Right cardiac atrium (tissue), 5 donors: ENCODE measurements at places on chromosomes 5 and 9.

- DNase-seq, result no peak
These were observed 1.2 kb downstream of the MRPS30 start for GRCh38 chr5:44809956-44810420.

DNA sequence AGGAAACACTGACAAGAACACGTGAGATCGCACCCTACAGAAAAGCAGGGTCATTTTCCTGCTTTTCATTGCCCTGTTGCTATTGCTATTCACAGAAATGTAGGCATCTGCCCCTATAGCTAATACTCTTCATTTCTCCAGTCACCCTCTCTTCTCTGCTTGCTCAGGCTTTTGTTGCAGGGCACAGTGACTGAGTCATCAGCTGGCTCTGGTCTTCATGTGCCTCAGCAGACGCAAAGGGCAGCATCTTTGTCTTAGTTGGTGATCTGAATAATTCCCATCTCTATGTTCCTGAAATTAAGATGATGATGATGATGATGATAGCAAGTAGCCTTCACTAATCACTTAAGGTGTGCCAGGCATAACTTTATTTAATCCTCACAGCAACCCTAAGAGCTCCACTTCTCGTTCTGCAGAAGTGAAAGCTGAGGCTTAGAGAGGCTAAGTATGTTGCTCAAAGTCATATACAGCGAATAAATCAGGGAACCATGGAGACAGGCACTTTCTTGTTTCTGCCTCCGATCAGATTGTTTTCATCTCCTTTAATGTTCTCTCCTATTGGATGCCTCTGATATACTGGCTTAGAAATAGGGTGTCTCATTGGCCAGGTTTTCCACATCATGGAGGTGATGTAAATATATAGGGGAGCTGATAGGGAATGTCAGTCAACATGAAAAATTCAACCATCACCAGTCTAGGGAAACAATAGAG is 133.0 kb upstream of the STK32A start:
- no peak for DNase-seq

GRCh38 chr5:96080557-96080956 is 118.9 kb upstream of the ELL2 start:
- no peak for DNase-seq

- DNase-seq, result no peak
These were observed 75.6 kb downstream of the DMRT2 start for GRCh38 chr9:1125741-1126140.

GRCh38 chr9:15220658-15221318 is 86.2 kb downstream of the TTC39B start:
- DNase-seq, result no peak

DNA sequence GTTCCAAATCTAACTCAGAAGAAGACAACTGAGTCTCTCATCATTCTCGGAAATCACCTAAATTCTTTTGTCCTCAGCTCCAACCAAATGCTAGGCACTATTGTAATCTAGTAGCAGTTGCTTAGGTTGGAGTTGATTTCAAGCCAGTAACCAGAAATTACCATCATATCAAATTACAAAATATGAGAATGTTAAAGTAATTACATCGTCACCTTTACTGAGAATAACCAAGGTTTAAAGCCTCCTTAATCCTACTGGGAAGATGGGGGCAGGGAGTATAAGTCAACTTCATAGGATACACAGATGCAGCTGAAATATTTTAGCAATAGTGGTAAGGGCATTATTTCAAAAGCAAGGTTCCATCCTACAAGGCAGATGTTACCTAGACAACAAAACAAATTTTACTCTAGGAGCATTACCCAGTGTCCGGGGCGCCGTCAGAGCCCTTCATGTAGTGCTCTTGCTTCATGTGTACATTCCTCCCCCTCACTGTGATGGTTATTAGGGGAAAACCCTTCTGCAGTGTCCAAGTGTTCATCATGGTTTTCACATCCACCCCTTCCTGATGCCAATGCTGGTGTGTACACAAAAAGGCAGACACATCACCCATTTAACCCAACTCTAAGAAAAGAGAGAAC is 19.5 kb downstream of the ERAP1 start:
- no peak for DNase-seq

DNA sequence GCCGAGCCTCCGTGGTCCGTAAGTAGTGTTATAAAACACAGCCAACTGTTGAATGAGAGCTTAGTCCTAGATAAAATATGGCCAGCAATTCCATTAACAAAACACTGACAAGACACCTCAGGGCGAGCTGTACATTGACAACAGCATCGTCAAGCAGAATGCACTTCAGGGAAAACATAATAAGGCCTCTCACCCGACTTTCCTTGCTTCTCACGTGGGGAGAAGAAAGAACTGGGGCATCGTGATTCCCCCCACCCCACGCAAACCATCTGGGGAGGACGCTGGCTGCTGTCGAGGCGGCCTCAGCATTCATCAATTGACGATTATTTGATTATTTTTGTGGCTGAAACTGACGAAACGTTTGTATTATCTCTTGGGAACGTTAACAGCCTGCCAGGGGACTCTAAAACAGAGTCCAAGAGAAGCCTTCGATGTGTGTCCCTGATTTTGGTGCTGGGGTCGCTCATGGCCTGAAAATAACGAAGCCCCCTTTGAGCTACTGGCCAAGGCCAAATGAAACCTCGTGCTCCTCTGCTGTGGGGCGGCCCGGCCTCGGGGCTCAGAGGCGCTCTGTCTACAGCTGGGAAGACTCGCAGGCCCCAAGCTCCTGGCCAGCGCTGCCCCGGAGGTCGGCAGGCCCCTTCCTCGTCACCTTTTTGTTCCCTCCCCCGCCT is 464 bp downstream of the GDF9 start:
- DNase-seq, result no peak

DNA sequence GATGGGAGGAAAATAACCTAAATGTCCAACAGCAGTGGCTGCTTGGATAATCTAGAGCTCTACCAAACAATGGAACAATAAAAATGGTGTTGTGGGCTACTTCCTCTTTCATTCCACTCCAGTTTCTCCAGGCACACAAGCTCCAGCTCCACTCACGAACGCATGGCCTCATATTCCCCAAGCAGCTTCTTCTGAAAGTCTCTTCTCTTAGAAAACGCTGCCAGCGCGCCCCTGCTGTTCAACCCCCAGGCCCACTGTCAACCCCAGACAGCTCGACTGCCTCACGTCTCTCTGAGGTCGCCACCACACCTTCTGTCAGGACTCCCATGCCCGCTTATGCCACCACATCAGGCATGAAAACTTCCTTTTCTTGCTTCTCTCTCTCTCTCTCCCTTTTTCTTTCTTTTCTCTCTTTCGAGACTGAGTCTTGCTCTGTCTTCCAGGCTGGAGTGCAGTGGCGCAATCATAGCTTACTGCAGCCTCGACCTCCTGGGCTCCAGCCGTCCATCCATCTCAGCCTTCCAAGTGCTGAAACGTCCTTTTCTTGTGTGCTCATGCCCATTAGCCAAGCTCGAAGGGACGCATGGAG is 16.2 kb downstream of the OR2V2 start:
- DNase-seq, result no peak

GRCh38 chr9:91839926-91840465 is 110.0 kb downstream of the ROR2 start:
- DNase-seq, result no peak

DNA sequence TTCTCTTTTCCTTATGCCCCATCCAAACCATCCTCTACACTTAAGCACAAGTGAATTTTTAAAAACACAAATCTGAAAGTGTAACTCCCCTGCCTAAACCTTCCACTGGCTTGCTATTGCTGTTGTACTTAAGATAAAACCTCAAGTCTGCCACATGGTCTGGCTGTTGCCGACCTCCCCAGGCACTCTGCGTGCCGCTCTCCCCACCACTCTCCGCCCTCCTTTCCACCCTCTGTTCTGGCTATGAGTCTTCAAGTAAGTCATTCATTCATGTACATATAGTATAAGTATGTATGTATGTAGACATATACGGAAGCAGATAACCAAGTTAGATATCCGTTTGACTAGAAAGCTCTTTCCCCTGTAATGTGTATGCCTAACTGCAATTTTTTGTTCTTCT is 94.7 kb upstream of the ANKRD55 start:
- DNase-seq, result no peak

GRCh38 chr9:35500130-35500748 is 10.3 kb downstream of the RUSC2 start:
- no peak for DNase-seq

DNA sequence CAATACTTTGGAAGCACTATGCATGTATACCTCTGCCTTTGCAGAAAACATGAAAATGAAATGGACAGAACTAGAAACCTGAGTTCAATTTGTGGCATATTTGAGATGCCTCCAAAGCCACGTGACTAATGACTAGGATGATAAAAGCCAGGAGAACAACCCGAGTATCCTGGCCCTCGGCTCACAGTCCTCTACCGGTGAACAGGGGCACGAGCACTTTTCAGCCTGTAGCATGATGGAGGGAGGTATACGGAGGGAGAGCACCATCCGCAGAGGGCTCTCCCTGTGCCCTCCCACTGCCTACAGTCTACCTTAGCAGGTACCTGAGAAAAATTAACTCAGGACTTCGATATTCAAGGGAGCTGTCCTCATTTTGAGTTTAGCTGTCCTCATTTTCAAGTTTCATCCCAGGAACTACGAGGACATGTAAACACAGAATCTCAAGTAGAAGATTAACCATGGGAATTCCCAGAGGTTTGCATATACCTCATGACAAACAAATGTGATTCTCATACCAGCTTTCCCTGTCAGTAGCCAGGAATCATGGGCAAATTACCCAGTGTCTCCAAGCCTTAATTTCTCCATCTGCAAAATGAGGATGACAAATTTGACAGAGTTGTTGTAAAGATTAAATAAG is 249.3 kb downstream of the DNAH5 start:
- DNase-seq, result no peak

GRCh38 chr5:142323480-142324135 is 1.2 kb downstream of the SPRY4 start:
- DNase-seq, result no peak

DNA sequence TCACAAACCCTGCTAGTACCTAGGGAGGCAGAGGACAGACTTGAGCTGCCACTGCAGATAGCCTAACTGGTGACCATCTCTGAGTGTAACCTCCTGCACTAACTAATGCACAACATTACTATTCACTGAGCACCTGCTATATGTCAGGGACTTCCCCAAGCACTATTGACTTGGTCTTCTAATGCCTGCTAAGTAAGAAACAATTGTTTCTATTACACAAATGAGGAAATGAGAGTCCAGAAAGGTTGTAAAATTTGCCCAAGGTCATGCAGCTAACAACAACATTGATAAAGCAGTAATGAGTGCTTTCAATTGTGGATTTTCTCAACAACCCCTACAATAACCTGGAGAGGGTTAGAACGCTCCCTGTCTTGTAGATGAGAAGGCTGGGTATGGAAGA is 183.7 kb downstream of the ZNF462 start:
- no peak for DNase-seq

- DNase-seq, result no peak
These were observed 16.2 kb upstream of the ERAP1 start for GRCh38 chr5:96823900-96824380.

DNA sequence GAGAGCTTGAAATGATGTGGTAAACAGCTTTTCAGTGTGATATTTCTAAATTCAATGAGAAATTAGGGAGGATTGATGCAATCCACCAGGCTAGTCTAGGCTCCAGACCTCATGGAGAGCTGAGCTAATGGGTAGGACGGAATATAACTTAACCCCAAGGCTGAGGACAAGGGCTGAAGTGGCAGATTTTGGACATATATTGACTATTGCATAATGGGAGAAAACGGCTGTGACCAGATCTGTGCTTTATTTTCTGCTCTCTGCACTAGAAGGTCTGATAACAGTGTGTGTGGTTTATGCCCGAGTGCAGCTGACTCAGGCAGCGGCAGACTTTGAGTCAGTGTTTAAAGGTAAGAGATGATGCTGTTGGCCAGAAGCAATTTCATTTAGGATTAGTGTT is 70.6 kb downstream of the ACTBL2 start:
- no peak for DNase-seq

DNA sequence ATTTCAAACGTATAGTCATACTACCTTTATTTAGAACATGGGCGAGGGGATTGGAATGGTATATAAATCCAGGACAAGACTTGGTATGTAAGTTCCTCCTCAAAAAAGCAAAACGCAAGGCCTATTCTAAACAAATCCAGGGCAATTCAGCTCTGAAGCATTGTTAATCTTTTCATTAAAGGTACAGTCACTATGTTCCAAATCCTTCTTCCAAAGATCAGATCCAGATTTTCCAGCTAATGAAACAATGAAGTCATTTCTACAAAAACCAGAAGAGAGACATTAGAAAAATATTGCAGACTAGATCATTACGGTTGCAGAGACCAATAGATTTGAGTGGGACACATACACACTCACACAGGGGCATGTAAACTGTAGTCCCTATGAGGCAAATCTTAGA is 116.1 kb upstream of the BNC2 start:
- no peak for DNase-seq

- DNase-seq, result no peak
These were observed 108.0 kb upstream of the DPYSL3 start for GRCh38 chr5:147617711-147618350.

DNA sequence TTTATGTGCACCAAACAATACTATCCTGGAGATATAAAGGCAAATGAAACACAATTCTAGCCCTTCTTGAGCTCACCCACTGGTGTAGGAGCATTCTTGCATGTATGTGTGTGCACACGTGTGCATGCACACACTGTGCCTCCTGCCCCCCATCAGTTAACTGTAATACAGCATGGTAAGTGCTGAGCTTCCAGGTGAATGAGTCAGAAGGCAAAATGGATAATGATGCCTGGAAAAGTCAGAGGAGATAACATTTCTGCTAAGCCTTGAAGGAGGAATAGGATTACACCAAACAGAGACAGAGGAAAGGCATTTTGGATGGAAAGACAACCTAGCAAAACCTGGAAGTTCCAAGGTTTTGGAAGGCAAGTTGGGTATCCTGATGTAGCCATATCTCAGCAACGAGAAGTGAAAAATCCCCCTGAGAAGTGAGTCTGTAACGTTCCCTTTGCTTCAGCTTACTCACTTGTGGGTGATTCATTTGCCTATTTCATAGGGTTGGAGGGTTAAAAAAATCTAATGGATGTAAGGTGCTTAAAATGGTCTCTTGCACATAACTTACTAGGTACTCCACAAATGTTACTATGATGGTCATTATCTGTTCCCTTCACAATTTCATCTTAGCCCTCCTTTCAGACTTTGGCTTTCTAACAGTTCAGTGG is 101.4 kb upstream of the STC2 start:
- no peak for DNase-seq

- no peak for DNase-seq
These were observed 56.2 kb upstream of the ANKRD33B start for GRCh38 chr5:10507575-10508096.
